ENCODE measurements at places on chromosomes 1 and 21. TPM values are rescaled to one million over a fixed set of nuclear protein-coding genes. Genes with fewer than 3 reads are reported as not detected.

The ZBTB8A gene
- 11.5 TPM for total RNA-seq

The NTNG1 gene
- not detected for total RNA-seq

The CLIC6 gene
- total RNA-seq, result not detected

DNA sequence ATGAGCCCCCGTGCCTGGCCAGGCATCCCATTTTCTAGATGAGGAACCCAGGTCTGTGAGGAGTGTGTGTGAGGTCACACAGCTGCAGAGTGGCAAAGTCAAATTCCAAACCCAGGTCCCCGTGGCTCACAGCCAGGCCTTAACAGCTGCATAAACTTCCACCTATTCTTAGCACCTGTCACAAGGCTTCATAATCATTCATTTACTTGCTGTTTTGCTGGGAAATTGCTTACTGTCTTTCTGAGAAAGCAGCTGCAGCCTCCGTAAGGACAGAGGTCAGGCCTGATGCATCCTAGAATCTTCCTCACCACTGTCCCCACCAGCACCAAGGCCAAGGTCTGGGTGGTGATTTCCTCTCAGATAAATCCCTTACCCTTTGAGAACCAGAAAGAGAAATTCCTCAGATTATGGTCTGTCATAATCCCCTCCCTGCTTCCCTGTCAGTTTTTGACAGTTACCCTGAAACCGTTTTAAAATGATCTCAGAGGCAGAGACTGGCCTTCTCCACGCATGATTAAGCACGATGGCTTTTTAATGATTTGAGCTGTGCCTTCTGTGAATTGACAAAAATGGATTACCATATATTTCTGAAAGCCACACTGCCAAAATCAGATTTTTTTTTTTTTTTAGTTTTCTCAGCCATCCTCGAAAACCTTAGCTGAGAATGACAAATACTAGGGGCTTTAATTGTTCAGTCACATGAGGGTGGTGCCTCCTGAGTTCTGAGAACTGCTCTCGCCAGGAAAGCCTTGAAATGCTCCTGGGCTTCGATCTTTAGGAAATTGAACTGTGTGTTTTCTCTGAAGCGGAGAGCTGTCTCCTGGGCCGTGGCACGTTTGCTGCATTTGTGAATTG, 70.0 kb upstream of the SELENON start:
- H3K36me3 ChIP-seq, result peaks cover 8% of the 10 kb centered on the region
- no peak overlapping the region for H3K4me3 ChIP-seq
- H3K4me1 ChIP-seq, result no peaks in the 10 kb centered on the region
- DNase-seq, result no peak
- no peak overlapping the region for H3K27ac ChIP-seq

GRCh38 chr1:192766009-192766625, 42.7 kb upstream of the RGS2 start:
- no peak overlapping the region for H3K27ac ChIP-seq
- peak; percentile 32 for DNase-seq
- H3K4me1 ChIP-seq, result peaks cover 14% of the 10 kb centered on the region
- no peaks in the 10 kb centered on the region for H3K27me3 ChIP-seq
- H3K4me3 ChIP-seq, result no peak overlapping the region

DNA sequence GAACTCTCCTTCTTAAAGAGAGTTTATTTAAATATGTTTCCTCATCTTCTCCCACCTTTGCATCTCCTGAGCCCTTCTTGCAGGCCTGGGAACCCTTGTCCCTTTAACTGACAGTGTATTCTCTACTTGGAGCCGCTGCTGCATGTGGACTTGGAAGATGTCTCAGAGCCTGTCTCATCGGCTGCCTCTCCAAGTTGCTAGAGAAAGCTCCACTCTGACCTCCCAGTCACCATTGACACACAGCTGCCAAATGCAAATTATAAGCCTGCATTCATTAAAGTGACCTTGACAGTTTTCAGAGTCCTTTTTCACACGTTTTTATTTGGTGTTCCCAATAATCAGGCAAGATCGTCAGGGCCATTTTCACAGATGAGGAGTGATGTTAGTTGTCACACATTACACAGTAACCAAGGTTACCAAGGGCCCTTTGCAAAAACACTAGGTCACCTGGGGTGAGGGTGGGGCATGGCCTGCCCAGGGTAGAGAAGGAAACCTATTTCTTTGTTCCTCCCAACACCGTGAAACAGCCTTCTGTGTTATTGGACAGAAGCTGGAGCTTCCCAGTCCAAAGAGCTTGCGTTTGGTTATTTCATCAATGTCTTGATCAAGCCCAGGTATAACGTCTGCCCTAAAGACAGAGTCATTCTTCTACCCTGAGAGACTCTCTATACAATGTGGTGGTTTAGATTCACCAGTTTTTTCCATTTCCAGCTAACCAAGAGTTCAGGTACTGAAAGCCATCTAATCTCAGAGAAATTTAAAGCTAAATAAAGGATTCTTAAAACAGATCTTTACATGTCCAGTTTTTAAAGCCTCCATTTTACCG, 164.1 kb downstream of the GALNT2 start:
- no peak overlapping the region for H3K4me3 ChIP-seq
- H3K27ac ChIP-seq, result no peak overlapping the region
- peaks cover 10% of the 10 kb centered on the region for H3K36me3 ChIP-seq
- no peaks in the 10 kb centered on the region for H3K4me1 ChIP-seq
- no peak for DNase-seq
- H3K27me3 ChIP-seq, result no peaks in the 10 kb centered on the region
